Stimulated activated CD8-positive, alpha-beta memory T cell treated with anti-CD3 and anti-CD28 coated beads, Interleukin-7, amount 100 ng/mL, for 24 hours (primary cell): ENCODE measurements at places on chromosomes 7 and 10.

GRCh38 chr7:114645451-114645850, 230.8 kb downstream of the FOXP2 start:
- no peak for DNase-seq

DNA sequence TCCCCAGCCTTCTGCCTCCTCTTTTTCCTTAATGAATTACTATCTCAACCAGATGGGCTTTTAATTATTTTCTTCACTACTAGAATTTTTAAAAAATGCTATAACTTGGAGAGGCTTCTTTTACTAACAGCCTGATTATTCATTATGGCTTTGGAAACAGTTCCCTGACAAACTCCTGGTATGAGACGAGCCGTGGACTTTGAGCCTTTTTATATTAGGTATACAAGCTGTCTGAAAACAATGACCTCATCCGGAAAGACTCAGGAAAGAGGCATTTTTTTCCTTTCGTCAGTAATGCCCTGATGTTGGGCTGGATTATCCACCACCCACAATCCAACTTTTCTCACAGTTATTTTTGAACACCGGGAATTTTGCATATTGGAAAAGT, 26.7 kb upstream of the ABLIM1 start:
- DNase-seq = no peak

DNA sequence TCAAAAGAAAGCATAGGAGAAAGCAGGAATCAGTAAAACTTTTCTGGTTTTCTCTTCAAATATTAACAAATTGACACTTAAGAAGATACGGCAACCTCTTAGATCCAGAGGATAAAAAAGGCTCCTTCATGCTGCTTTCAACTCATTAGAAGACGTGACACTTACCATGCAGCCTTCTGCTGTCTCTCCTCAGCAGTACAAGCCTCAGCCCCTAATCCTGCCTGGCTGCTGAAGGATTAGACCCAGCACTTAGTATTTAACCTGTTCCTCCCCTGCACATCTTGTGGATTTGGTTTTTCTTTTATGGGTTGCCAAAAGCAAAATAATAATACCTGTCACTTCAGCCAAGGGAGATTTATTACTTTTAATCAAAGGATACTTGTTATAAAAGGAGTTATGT, 108.4 kb downstream of the LYZL1 start:
- DNase-seq = no peak

DNA sequence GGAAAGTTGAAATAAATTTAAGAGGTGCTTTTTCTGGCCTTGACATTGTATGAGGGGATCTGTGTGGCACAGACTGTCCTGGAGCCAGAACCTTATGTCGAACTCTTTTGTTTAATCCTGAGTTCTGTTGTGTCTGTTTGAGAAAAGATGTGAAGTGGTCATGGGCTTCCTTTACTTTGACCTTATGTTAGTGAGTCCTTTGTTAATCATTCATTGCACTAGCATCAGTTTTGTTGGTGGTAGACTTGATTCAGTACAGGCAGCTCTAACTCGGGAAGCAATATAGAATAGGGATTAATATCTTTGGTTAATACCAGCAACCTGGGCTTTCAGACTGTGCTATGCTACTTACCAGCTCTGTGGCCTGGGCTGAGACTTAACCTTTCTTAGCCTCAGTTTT, 123.9 kb upstream of the FZD1 start:
- DNase-seq = no peak

GRCh38 chr7:45219801-45220435, 62.3 kb downstream of the RAMP3 start:
- no peak for DNase-seq

- DNase-seq = no peak
Observed at GRCh38 chr10:133341983-133342382, 5.2 kb upstream of the PRAP1 start.

DNA sequence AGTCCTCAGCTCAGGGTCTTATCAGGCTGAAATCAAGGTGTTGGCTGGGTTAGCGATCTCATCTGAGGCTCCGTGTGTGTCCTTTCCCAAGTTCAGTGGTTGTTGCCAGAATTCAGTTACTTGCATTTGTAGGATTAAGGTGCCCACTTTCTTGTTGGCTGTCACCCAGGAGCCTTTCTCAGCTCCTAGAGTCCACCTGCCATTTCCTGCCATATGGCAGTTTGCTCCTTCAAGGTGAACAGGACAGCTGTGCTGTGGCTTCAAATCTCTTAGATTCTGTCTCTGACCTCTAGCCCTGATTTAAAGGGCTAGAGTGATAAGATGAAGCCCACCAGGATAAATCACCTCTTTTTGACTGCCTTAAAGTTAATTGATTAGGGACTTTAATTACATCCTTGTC, 1.0 kb upstream of the HIF1AN start:
- DNase-seq = no peak

- DNase-seq = no peak
Observed at GRCh38 chr7:84529480-84530205, 335.1 kb upstream of the SEMA3A start.

DNA sequence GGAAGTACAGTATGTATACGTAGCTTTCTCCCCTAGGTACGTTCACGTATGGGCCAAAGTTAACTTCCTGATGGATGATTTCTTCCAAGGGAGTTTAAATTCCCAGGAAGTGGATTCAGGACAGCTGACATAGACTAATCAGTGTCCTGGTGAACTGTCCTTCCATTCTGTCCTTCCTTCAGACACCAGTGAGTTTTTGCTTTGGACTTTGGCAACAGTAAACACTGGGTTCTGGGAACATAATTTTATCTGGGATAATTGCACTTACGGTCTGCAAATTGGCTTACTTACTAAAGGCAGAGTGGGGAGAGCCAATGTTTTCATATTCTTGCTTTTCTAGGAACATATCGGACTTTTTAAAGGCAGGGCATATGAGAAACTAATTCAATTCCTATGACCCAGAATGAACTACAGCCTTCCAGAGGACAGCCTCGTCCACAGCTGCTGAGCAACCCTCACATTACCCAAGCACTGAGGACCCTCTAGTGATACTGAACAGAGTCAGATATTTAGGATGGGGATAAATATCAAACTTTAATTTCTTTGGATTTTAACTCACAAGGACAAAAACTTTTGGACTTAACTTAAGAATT, 97.9 kb downstream of the RAB18 start:
- DNase-seq = no peak

DNA sequence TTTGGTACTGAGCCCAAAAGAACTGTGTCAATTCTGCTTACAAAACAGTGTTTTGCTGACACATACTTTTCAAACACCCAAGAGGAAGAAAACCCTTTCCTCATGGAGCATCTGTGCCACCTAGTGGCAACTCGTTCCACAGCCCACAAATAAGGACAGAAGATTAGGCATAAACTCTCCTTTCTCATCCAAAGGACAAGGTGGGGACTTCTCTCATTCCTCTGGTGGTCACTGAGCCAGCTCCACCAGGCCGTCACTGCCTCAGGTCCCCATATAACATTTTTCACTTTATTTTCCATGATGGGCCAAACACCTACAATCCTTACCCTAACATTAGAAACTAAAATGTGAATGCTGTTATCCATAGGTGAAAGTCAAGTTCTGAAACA, 76.9 kb downstream of the RNF216 start:
- DNase-seq = peak; percentile 37

DNA sequence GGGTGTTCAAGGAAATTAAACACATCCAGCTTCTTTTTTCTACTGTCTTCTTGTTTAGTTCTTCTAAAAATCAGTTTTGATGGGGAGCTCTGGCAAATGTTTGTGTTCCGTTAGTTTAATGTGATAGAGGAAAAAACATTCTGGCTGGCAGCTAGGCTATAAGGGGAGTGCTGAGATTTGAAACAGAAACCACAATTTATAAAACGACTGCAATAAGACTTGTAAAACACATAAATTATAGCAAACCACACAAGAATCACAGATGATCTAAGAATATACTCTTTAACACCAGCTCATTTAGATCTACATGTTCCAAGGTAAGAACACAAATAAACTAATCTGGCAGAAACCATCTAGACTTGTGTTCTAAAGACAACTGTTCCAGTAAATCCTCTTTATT, 425.5 kb downstream of the CNTNAP2 start:
- no peak for DNase-seq

- no peak for DNase-seq
Observed at GRCh38 chr10:126097558-126098225, 201.3 kb downstream of the FANK1 start.

DNA sequence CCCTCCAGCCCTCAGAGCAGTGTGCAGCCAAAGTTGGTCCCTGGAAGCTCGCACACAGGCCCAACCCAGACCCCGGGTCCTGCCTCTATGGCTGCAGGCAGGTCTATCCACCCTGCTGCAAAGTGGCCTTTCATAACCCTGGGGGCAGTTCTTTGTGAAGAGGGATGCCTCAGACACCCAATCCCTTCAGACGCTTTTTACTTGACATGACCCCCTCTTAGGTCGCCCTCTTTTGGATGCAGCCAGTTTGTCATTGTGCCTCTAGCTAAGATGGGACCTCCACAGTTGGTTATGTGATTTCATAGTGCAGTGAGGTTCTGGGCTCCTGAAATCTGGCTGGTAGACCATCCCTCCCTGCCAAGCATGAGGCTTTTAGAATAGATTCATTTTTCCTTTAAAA, 27.3 kb downstream of the SMKR1 start:
- DNase-seq = no peak

- no peak for DNase-seq
Observed at GRCh38 chr10:43688348-43688892, 39.7 kb upstream of the ZNF32 start.

- no peak for DNase-seq
Observed at GRCh38 chr10:95445837-95446486, 115.2 kb downstream of the SORBS1 start.

DNA sequence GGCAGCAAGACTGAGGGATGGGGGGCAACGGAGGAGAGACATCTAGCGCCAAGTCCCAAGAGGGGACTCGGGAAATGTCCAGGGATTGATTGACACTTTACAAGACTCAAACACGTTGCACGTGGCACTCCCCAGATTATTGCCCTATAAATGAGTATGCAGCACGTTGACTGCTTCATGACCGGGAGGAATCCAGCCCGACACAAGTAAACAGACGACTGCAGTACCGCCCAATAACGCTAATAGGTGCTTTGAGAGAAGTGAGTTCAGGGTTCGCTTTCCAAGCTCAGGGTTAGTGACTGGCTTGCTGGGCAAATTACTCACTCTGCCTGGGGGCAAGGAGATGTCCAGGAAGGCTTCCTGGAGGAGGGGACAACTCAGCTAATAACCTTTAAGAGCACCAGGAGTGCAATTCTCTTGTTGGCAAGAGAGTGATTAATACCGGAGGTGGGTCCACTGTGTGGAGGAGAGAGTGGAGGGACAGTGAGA, 73.3 kb upstream of the MYL10 start:
- DNase-seq = no peak

DNA sequence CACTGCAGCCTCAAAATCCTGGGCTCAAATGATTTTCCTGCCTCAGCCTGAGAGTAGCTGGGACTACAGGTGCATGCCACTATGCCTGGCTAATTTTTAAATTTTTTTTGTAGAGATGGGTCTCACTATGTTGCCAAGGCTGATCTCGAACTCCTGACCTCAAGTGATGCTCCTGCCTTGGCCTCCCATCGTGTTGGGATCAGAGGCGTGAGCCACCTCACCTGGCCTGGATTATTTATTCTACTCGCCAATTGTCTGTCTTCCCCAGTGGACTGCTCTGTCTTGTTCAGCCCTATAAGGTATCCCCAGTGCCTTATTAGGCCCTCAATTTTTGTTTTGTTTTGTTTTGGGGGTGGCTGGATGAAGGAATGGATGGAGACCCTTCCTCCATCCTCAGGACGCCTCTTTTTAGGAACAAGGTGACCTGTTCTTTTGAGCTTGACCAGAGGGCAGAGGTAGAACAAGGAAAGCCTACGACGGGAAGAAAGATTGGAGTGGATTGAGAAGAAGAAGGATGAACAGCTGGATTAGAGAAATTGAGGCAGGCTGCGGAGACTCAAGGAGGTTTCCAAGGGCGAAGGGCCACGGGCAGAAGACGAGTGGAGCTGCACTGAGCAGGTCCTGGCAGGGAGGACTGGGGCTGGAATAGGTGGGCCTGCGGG, 541 bp upstream of the DENND10 start:
- DNase-seq = no peak

DNA sequence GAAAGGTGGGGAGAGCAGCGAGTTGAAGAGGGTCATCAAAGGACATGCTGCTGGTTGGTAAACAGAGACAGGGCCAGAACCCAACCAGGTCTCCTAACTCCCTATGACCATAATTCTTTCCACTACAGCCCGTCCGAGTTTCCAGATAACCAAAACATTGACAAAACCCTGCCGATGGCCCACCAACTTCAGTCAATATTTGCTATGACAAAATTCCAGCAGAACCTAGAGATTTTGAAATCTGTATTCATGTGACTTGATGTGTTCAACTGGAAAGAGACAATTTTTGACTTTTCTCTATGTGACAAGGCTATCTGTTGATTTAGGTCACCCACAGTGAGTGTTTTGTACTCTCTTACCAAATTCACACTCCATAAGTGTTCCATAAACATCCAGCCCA, 86.7 kb downstream of the NHLRC2 start:
- no peak for DNase-seq

DNA sequence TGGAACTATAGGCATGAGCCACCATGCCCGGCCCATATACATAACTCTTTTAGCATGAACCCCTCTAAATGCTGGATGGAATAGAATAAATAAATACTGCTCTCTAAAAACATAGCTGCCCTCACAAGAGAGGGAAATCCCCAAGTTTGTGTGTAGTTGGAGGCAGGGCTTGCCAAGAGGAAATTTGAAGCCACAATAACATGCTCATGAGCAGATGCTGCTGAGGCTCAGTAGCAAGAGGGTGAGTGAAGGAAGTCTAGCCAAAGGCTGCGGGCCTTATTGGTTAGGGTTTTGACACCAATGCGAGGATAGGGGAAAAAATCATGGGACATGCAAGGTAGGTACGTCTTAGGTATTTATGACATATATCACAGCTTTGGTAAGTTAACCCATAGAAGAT, 17.3 kb downstream of the TPK1 start:
- no peak for DNase-seq

DNA sequence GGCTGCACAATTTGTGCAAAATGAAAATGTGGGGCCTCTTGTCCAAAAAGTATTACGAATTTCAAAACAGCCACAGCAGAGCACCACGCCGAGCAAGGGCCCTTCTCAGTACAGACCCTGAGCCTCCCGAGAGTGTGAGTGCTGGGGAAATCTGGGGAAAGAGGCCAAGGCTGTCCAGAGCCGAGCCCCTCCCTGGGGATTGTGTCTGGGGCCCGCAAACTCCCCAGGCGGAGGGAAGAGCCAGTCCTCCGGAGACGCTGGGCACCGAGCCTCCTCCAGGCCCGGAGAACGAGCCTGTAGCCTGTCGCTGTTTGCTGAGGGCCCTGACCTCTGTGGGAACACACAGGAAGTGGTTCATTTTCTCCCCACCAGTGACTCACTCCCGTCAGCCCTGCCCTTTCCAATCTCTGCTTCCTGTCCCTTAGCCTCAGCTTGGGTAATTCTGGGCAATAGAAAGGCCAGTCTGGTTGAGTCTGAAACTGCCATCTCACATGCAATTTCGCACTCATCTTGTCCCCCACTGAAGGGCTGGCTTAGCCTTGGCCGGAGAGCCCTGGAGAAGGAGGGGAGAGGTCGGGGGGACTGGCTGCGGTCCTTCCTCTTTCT, 19.5 kb upstream of the GNA12 start:
- peak; percentile 45 for DNase-seq
